NCI-H524 treated with DMSO at 0.1 percent for 48 hours (cell line): ENCODE measurements at places on chromosomes 2 and 18.

GRCh38 chr2:197877038-197877437 lies 72.6 kb downstream of the PLCL1 start:
- DNase-seq: no peak

GRCh38 chr2:79729532-79729931 lies 216.7 kb downstream of the CTNNA2 start:
- DNase-seq: no peak

DNA sequence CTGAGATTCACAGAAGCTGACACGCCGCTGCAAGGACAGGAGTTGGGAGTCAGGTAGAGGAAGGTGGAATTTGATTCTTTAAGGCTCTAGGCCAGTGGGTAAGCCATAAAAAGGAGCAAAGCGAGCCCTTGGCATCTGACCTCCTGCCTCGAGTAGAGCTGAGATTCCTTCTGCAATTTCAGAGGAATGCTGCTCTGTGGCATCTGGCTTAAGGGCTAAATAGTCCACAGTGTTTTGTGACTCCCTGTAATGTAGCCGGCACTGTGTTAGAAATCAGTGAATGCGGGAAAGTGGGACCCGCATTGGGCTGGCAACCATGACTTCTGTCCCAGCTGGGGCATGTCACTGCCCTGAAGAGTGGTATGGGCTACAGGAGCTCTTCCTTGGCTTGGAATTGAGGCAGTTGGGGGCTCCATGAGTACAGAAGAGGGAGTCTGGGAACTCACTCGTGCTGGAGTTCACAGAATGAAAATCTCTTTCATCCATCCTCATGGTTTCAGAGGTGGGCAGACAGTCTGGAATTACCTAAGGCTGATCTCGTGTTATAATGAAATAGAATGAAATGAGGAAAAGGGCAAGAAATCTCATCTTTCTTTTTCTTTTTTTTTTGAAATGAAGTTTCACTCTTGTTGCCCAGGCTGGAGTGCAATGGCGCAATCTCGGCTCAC lies 12.7 kb upstream of the MYCN start:
- DNase-seq: no peak

- DNase-seq: no peak
Observed at GRCh38 chr2:215791481-215791937, 221.8 kb downstream of the MREG start.

DNA sequence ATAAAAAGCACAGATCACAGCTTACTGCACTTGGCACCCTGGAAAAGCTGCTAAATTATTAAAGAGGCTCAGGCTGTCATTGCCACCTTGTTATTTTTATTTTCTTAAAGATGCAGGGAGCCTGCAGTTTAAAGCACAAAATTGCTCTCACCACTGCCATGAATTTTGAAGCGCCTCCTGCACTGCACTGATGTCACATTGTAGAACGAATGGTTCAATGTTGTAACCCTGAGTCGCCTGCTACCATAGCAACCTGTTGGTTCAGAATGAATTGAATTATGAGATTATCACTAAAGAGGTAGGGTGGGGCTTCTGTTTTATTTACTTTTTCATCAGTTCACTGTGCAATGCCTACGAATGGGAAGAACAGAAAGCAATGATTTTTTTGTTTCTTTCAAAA lies 16.5 kb downstream of the SCG2 start:
- DNase-seq: peak; percentile 38

- DNase-seq: no peak
Observed at GRCh38 chr2:88236666-88237065, 66.5 kb downstream of the THNSL2 start.
